ENCODE measurements at places on chromosomes 3 and 15.

GRCh38 chr3:60178931-60179653 is 1072.2 kb downstream of the FHIT start:
- no peak for DNase-seq
- H3K4me3 ChIP-seq: no peak overlapping the region
- H3K27me3 ChIP-seq: no peaks in the 10 kb centered on the region
- H3K4me1 ChIP-seq: no peaks in the 10 kb centered on the region
- no peaks in the 10 kb centered on the region for H3K36me3 ChIP-seq
- no peak overlapping the region for H3K27ac ChIP-seq

DNA sequence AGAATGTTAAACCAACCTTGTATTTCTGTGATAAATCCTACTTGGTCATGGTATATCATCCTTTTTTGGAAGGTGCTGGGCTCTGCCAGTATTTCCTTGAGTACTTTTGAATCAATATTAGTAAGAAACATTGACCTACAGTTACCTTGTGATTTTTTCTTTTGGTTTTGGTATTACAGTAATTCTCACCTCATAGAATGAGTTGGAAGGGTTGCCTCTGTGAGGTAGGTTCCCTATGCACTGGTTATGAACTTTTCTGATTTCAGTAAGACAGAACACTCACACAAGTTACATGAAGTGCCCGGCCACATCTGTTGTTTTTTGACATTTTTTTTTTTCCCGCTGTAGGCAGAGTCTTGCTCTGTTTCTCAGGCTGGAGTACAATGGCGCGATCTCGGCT is 20.0 kb downstream of the PCCB start:
- H3K36me3 ChIP-seq: no peaks in the 10 kb centered on the region
- DNase-seq: no peak
- H3K4me1 ChIP-seq: no peaks in the 10 kb centered on the region
- H3K27ac ChIP-seq: no peak overlapping the region
- no peaks in the 10 kb centered on the region for H3K27me3 ChIP-seq

DNA sequence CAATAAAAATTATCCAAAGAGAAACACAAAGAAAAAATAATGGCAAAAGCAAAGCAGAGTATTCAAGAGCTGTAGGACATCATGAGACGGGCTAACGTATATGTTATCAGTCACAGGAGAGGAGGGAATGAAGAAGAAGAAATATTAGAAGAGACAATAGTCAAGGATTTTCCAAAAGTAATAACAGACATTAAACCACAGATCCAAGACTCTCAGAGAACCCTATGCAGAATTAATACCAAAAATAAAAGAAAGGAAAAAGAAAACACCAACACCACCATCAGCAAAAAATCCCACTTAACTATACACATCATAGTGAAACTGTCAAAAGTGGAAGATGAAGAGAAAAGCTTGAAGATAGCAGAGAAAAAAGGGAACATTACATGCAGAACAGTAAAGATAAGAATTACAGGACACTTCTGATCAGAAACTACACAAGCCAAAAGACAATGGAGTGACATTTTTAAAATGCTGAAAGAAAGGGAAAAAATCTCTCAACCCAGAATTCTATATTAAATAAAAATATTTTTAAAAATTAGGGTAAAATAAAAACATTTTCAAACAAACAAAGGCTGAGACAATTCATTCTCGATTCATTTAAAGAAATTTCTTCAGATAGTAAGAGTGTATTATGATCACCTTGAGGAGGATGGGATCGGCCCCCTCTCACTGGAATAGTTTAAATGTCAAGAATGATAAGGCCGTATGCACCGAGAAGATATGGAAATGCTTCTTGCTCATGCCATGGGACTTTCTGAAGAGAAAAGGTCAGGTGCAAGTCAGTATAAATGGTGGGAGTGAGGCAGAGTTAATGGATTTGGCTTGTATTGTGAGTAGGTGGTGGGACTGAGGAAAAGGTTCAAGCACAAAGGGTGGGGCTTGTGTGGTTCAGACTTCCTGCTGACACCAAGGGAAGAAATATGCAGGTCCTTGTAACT is 28.5 kb downstream of the TM2D3 start:
- no peaks in the 10 kb centered on the region for H3K27me3 ChIP-seq
- peaks cover 2% of the 10 kb centered on the region for H3K36me3 ChIP-seq
- H3K27ac ChIP-seq: no peak overlapping the region
- no peak for DNase-seq
- no peak overlapping the region for H3K4me3 ChIP-seq
- H3K4me1 ChIP-seq: peaks cover 2% of the 10 kb centered on the region

DNA sequence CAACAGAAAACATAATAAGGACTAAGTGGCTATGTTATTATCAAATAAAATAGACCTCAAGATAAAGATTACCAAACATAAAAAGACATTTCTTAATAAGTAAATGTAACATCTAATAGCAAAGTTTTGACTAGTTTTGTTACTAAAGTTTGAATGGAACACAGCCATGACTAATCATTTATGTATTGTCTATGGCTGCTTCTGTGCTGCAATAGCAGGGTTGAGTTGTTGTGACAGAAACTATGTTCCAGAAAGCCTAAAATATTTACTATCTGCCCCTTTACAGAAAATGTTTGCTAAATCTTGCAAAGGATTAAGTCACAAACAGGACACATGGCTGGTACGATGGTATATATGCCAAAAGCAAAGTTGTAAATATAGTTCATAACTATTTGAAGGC is 37.9 kb upstream of the MYH15 start:
- H3K4me3 ChIP-seq: no peak overlapping the region
- DNase-seq: no peak
- no peaks in the 10 kb centered on the region for H3K4me1 ChIP-seq
- H3K27me3 ChIP-seq: no peaks in the 10 kb centered on the region

DNA sequence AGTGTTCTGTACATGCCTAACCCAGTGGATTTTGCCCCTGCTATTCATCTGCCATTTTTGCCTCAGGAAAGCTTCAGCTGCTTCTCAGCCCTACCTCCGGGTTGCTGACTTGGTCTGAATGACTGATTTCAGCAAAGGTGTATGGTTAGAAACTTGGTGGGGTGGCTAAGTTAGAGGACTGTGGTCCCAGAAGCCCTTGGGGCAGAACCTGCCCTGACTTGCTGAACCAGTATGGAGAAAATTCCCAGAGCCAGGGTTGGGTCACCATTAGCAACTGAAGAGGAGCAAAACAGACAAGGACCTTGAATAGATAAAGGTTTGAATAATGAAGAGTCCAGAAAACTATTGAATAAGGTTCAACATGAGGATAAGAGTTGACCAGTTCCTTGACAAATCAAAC is 6.1 kb upstream of the WWTR1 start:
- H3K4me1 ChIP-seq: no peaks in the 10 kb centered on the region
- H3K36me3 ChIP-seq: no peaks in the 10 kb centered on the region
- no peaks in the 10 kb centered on the region for H3K27me3 ChIP-seq
- H3K27ac ChIP-seq: no peak overlapping the region

GRCh38 chr3:39126532-39127071 is 19.1 kb downstream of the TTC21A start:
- no peaks in the 10 kb centered on the region for H3K27me3 ChIP-seq
- peak; percentile 33 for DNase-seq
- H3K36me3 ChIP-seq: no peaks in the 10 kb centered on the region
- no peak overlapping the region for H3K27ac ChIP-seq

DNA sequence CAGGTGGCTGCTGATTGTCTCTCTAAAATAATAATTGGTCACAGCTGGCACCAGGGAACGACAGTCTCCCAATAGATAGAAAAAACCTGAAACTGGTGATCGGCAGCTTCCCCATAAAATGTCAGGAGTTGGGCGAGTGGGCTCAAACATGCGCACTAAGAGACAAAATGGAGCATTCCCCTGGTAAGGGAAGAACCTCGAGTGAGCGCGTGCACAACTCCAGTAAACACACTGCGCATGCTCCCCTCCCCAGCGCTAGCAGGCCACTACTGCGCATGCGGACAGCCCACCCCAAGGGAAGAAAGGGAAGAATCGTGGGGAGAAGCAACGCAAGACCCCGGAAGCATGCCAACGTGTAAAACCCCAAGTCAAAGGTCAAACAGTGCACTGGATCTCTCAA is 7.7 kb upstream of the STARD5 start:
- H3K27ac ChIP-seq: no peak overlapping the region
- H3K27me3 ChIP-seq: no peaks in the 10 kb centered on the region

DNA sequence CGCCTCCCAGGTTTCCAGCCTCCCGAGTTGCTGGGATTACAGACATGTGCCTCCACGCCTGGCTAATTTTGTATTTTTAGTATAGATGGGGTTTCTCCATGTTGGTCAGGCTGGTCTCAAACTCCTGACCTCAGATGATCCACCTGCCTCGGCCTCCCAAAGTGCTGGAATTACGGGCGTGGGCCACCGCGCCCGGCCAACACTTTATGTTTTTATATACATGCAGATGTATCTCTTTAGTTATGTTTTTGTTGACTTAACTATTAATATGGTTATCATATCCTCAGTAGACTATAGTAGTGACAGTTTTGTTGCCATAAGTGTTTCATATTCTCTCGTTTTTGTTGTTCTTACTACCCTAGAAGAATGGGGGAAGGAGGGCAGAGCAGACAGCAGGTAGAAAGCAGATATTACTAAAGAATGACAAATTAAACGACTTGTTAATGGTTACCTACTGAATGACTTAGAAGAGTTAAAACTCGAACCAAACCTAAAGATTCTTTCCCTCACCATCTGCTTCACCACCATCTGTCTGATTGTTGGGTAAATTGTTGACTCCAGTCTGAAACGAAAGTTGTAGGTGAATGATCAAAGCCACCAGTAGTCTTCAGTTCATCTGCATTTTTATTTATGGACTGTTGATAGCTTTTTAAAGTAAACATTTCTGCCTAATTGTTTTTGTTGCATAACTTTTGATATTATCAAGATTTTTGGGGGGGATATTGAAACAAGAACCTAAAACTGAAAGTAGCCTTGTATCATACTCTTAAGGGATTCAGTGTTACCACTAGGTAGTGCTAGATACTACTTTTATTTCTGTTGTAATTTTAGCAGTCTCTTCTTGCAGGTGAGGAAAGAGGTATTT is 89.3 kb downstream of the RASA2 start:
- no peaks in the 10 kb centered on the region for H3K27me3 ChIP-seq
- H3K4me3 ChIP-seq: no peak overlapping the region
- peaks cover 88% of the 10 kb centered on the region for H3K36me3 ChIP-seq
- no peak for DNase-seq
- H3K4me1 ChIP-seq: no peaks in the 10 kb centered on the region

DNA sequence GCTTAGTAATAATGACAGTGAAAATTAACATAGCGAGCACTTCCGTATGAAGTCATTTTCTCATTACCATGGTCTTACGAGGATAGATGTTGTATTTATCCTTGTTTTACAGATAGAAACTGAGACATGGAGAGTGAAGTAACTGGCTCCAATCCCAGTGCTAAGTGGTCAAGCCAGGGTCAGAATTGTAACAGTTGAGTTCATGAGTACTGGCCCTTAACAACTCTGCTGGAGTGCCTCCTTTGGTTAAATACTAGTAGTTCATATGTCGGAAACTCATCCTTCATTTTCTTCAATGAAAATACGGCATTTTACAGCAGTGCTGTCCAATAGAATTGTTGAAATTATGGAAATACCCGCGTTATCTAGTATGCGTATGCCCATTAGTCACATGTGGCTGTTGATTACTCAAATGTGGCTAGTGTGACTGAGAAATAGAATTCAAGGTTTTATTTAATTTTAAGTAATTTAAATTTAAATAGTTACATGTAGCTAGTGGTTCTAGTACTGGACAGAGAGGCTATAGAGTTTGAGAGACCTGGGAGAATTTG is 32.5 kb downstream of the FNDC3B start:
- H3K27ac ChIP-seq: no peak overlapping the region
- no peak for DNase-seq
- H3K36me3 ChIP-seq: peaks cover 31% of the 10 kb centered on the region
- H3K27me3 ChIP-seq: no peaks in the 10 kb centered on the region
- no peak overlapping the region for H3K4me3 ChIP-seq

GRCh38 chr15:98398056-98398455 is 250.3 kb upstream of the IGF1R start:
- no peaks in the 10 kb centered on the region for H3K36me3 ChIP-seq
- no peak for DNase-seq
- H3K27ac ChIP-seq: no peak overlapping the region
- no peak overlapping the region for H3K4me3 ChIP-seq
- H3K4me1 ChIP-seq: no peaks in the 10 kb centered on the region

- no peak overlapping the region for H3K27ac ChIP-seq
- peaks cover 9% of the 10 kb centered on the region for H3K4me1 ChIP-seq
- no peak overlapping the region for H3K4me3 ChIP-seq
- no peaks in the 10 kb centered on the region for H3K27me3 ChIP-seq
- DNase-seq: no peak
Measured at GRCh38 chr3:154236331-154236730, 88.0 kb downstream of the DHX36 start.

DNA sequence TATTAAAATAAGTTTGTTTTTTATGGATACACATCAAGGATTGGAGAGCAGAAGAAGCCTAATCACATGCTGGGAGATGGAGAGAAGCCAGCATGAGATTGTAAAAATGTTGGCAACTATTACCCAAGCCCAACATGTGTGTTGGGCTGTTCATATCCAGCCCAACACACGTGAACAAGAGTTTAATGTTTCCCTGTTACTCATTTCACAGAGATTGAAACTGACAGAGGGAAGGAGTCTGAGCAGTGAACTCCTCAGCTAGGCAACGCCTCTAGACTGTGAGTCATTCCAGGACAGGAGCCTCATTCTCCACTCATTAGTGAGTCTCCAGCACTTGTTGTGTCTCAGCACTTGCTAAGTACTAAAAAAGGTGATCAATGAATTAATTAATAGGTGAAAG is 43.2 kb upstream of the CMSS1 start:
- no peaks in the 10 kb centered on the region for H3K36me3 ChIP-seq
- H3K4me3 ChIP-seq: no peak overlapping the region
- H3K27me3 ChIP-seq: no peaks in the 10 kb centered on the region
- H3K27ac ChIP-seq: no peak overlapping the region
- peaks cover 2% of the 10 kb centered on the region for H3K4me1 ChIP-seq
- DNase-seq: no peak

- no peak for DNase-seq
- no peaks in the 10 kb centered on the region for H3K4me1 ChIP-seq
- no peak overlapping the region for H3K4me3 ChIP-seq
- no peak overlapping the region for H3K27ac ChIP-seq
- H3K36me3 ChIP-seq: no peaks in the 10 kb centered on the region
Measured at GRCh38 chr3:70020906-70021660, 21.6 kb downstream of the SAMMSON start.

GRCh38 chr15:100256970-100257650 is 84.7 kb downstream of the ADAMTS17 start:
- H3K27ac ChIP-seq: no peak overlapping the region
- H3K4me3 ChIP-seq: no peak overlapping the region
- no peaks in the 10 kb centered on the region for H3K4me1 ChIP-seq

GRCh38 chr3:191721390-191721861 is 260.5 kb downstream of the PYDC2 start:
- no peaks in the 10 kb centered on the region for H3K36me3 ChIP-seq
- no peak overlapping the region for H3K27ac ChIP-seq

All from neuronal stem cell (in vitro differentiated cells).